NCI-H1105 treated with DMSO at 0.1 percent for 48 hours (cell line): ENCODE measurements at places on chromosomes 1 and 21.

DNA sequence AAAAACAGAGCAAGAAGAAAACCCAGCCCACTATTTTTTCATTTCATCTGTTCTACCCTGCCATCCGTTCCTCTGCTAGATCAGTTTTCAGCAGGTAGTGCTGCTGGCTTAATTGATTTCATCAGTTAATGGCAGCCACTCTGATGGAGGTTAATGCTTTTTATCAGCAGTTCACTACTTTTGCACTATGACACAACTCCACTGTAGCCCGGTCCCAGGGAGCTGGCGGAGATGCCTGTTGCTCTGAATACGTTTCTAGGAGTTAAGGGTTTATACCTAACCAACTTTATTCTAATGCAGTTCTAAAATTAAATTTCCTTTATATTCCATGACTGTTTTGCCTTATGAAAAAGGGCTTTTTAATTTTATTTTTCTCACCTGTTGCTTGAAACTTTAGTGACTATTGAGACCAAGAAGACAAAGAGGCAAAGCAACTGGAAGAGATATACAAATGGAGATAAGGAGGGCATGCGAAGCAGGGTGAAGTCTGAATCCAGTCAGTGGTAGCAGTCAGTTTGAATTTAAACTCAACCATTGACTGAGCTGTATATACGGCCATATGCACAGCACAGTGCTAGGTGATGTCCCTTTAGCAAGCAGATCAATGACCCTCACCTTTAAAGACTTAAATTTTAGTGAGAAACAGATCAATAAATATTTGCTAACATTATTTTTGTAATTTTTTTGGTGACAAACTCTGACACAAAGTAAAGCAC is 477.9 kb downstream of the LMO4 start:
- DNase-seq, result no peak

GRCh38 chr21:42518626-42519025 is 5.0 kb downstream of the SLC37A1 start:
- DNase-seq, result no peak

DNA sequence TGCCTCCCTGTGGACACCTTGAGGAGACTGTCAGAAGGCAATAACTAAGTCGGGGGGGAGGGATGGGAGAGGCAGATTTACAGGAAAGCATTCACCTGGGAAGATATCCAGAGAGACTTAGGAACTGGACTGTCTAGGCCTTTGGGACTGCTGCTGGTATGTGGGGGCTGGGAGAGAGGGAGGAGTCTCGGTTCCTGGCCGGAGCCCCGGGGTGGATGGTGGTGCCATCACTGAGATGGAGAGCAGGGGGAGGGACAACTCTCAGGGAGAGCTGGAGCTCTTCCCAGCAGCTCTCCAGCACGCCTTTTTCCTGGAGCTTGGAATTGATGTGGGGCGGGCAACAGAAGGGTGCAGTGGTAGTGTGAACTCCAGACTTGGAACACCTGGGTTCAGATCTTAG is 22.1 kb downstream of the PTPRF start:
- no peak for DNase-seq

- DNase-seq, result no peak
These were observed 94.8 kb downstream of the DIRAS3 start for GRCh38 chr1:67955591-67955990.

DNA sequence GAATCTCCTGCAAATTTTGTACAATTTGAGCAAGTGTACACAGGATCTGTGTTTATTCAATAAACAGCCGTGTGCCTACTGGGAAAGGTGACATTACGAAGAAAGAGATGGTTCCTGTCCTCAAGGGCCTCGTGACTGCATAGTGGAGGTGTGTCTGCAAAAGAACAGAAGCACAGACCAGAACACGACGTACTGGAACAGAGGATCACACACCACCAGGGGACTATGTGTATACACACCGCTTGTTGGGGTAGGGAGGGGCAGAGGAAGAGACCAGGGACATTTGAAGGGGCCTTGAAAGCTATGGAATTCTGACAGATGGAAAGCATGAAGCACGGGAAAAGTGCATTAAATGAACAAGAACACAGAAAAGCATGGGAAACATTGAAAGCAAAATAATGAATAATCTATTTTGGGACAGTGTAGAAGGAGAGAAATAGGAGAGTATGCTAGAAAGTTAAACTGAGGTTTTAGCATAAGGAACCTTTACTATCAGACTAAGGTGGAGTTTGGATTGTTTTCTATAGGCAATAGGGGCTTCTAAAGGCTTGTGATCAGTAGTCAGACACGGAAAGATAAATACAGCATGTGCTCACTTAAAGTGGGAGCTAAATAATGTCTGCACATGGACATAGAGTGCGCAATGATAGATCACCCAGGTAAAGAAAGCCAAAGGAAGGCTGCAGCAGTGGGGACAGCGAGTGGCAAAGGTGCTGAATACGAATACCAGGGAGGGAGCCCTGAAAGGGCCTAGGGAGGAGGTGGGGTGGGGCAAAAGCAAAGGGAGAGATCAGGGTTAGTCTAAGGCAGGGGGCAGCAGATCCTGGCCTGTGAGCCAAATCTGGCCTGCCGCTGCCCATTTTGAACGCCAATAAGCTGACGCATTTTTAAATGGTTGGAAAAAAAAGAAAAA is 11.0 kb downstream of the JAK1 start:
- DNase-seq, result no peak

GRCh38 chr1:180155182-180155682 is 563 bp downstream of the QSOX1 start:
- DNase-seq, result peak; percentile 44

DNA sequence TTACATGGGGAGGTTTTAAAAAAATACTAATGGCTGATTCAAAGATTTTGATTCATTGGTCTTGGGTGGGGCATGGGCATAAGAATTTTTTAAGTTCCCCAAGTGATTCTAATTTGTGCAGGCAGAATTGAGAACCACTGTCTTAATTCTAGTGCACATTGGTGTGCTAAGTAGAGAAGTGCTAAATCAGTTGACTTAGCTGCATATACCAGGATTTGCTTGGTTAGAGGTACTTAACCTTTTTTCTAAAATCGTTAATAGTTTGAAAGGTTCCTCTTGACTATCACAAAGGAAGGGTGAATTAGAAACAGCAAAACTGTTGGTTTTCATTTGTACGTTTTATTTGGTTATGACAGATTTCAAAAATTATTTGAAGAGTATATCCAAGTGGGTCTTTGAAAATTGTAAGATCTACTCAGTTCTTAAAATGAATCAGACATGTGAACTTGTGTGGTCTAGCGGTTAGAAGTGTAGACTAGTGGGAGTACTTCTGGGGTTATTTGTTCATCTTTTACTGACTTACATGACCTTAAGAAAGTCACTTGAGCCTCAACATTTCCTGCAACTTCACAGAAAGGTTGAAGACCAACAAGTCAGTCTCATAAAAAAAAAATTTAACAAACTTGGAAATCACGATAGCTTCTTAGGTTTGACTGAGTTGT is 66.7 kb downstream of the RPAP2 start:
- DNase-seq, result no peak

GRCh38 chr1:235595079-235595478 is 54.5 kb downstream of the GNG4 start:
- no peak for DNase-seq

- DNase-seq, result no peak
These were observed 2.6 kb downstream of the GPR161 start for GRCh38 chr1:168134132-168134531.

DNA sequence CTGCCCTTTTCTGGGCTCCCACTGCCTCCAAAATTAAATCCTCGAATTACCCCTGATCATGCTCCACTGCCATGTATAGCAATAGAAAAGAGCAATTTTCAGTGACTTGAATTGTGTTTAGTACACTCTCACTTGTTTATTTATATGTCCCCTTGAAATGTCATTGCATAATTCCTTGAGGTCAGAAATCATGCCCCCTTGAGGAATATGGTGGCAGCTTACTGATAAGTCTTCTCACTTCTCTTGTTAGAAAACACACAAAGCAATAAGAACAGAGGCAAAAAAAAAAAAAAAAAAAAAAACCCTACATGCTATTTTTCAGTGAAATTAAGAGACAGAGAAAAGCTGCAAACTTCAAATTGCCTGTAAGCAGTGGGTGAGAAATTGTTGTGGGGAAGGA is 37.5 kb downstream of the GPR88 start:
- no peak for DNase-seq

GRCh38 chr1:247228133-247228532 is 27.7 kb upstream of the VN1R5 start:
- no peak for DNase-seq

GRCh38 chr1:153355445-153356071 is 2.1 kb upstream of the S100A9 start:
- DNase-seq, result peak; percentile 54

- no peak for DNase-seq
These were observed 71.5 kb downstream of the SMYD3 start for GRCh38 chr1:246435421-246436041.

- no peak for DNase-seq
These were observed 425.8 kb upstream of the CAMK1G start for GRCh38 chr1:209157546-209158249.

DNA sequence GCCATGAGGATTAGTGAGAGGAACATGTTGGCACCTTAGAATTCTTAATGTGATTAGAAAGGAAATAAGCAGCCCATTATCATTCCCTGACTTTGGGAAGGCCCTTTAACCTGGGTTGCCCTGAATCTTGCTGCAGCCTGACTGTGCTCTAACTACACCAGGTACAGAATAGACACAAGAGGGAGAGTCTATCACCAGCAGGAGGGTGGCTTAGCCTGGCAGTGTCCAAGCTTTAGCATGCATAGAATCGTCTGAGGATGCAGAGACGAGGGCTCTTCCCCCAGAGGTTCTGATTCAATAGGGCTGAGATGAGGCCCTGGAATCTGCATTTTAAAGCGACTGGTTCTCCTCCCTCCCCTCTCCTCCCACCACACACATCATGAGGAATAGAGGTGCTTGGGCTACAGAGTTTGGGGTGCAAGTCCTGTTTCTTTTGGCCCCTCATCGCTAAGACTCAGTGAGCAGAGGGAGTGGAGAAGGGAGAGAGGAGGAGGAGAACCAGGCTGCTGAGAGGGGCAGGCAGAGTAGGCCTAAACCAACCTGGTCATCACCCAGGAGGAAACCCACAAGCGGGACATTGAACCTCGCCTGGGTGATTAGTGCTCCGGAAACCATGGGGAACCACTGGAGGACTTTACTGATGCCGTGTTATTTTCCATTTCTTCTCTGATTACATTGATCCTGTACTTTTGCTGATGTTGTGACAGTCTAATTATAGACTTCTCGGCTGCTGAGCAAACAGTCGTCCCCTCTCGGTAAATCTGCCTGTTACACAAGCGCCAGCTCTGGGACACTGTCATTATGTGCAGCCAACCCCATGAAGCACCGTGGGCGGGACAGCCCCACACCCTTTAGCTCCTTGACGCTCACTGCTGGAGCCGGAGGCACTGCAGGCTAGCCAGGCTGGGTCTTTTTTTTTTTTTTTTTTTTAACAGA is 6.3 kb upstream of the TENT5C start:
- no peak for DNase-seq

- DNase-seq, result no peak
These were observed 20.4 kb downstream of the KIAA1614 start for GRCh38 chr1:180933141-180933540.

GRCh38 chr1:77239311-77239710 is 20.1 kb upstream of the PIGK start:
- no peak for DNase-seq

DNA sequence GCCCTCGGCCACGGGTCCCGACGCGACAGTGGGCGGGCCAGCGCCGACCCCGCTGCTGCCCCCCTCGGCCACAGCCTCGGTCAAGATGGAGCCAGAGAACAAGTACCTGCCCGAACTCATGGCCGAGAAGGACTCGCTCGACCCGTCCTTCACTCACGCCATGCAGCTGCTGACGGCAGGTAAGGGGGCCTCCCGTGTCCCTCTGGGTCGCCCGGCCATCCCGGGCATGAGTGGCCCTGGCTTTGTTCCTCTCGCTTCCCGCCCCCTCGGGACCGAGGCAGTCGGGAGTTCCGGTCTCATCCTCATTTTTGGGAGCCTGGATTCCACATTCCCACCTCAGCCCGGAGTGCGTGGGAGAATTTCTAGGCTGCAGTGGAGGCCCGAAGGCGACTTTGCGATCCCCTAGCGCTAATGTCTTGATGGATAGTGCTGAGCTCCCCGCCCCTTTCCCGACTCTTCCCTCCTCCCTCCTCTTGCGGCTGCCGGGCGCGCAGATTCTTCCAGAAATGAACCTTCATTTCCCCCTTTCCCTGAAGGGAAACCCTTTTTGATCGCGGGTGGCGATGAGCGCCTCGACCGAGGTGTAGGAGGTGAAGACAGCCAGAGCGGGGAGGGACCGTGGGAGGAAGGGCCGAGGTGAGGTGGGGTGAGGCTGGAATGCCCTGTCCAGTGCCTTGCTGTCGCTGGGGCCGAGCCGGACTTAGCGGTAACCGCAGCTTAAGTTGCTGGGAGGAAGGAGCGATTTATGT is 705 bp downstream of the KHDRBS1 start:
- peak; percentile 52 for DNase-seq

DNA sequence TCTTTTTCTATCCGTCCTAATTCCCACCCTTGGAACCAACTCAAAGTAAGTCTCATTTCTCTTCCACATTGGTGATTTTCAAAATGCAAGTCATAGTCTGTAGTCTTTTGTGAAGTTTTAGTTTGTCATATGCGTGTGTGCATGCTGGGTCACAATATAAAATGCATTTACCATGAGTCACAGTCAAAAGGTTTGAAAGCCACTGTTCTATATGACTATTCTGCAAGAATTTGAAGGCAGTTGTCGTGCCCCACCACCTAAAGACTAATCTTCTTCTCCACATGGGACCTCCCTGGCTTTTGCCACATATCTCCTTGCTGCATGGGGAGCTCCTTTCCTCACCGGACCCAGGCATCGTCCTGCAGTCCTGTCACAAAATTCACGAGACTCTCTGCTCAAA is 1.6 kb downstream of the STPG1 start:
- DNase-seq, result no peak

DNA sequence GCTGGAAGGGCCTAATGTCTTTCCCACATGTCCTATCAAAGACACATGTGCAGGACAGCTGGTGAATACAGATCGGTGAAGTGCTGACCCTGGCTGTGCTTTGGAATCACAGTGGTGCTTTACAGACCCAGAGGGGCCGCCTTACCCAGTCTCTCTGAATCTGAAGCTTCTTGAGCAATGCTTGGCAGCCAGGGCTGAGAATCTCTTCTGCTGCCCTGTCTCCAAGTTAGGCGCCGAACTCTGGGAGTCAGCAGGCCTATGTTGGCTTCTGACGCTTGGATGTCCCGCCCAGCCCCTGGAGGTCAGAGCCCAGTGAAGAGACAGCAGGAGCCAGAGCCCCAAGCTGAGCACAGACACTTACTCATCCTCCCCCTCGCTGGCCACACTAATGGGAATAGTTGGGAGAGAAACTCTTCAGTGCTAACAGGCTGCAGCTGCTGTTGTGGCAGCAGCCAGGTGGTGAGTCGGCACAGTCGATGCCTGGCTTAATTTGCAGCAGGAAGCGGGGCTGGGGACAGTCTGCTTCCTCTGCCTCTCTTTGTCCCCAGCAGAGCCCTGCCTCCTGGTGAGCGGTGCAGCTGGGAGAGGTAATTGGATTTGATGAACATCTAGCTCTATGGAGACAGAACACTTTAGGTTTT is 68.1 kb downstream of the URB2 start:
- DNase-seq, result peak; percentile 49

GRCh38 chr1:229430761-229431283 is 3.1 kb downstream of the ACTA1 start:
- DNase-seq, result no peak

GRCh38 chr1:14103878-14104430 is 404.0 kb downstream of the PRDM2 start:
- DNase-seq, result no peak

GRCh38 chr1:48693674-48694320 is 82.9 kb downstream of the BEND5 start:
- DNase-seq, result no peak
